ENCODE measurements at places on chromosomes 5 and 9.

DNA sequence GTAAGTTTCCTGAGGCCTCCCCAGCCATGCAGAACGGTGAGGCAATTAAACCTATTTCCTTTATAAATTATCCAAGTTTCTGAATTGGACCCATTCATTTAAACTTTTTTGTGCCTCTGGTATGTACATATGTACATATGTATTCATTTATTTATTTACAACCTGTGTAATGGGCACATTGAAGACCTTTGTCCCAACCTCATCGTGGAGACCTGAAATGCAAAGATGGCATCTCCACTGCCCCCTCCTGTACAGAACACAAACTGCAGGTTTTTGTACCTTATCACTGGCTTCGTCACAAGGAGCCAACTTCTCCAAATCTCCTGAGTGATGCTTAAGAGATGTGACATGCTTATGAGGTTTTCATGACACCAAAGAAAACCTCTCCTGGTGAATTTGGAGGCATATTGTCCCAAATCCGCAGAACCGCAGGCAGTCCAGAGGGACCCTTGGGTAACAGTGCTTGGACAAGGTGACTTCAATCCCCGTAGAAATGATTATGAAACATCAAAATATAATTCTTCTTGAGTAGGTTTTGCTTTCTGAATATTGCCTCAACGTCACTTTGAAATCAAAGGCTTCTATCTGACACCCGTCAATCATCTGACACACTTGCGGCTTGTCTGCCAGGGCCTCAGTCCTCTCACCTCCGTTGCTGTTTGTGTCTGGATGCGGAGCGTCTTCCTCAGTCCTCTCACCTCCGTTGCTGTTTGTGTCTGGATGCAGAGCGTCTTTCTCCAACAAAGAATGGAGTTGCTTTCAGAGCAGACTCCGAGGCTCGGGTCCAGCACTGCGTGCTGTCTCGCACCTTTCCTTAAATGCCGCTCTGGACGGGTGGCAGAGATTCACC is 135.0 kb upstream of the IRX4 start:
- peak; percentile 74 for DNase-seq

GRCh38 chr9:22308177-22308576 is 138.4 kb upstream of the DMRTA1 start:
- no peak for DNase-seq

DNA sequence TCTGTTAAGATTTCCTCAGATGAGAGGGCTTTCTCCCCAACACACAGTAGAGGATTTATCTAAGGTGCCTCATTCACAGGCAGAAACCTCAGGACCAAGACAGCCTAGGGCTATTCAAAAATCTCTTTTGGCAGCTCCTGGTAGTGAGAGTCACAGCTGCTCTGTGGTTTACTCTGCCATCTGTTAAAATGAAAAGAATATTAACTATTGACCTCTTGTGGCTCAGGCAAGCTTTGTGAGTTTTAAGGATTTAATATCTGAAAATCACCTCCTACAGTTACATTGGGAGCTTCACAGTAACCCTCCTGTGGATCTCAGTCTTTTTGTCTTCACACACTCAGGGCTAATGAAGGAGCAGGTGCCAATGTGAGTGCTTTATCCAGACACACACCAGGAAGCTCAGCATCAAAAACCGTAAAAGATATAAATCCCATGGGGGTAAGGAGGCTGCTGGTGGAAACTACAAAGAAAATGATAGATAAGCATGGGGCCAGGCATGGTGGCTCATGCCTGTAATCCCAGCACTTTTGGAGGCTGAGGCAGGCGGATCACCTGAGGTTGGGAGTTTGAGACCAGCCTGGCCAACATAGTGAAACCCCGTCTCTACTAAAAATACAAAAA is 29.7 kb downstream of the PPP1R2B start:
- DNase-seq = no peak

- DNase-seq = no peak
Observed at GRCh38 chr5:168288349-168289245, 2.8 kb upstream of the WWC1 start.

- no peak for DNase-seq
Observed at GRCh38 chr5:179766726-179767455, 26.9 kb upstream of the LTC4S start.

DNA sequence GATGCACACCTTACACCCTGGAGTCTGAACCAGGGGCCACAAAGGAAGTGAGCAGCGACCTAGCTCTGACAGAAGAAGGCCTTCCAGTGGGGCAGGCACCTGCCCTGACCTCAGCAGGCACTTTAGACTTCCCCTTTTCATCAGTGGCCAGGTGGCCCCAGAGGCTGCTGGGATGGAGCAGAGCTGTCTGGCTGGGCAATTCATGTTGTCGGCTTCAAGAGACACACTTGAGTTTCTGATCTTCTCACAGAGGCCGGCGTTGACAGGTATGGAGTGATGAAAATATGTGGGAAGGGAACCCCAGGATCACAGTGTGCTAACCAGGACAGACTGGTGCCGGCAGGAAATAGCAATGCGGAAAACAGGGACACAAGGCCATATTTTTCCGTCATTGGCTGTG is 375.5 kb downstream of the CTNND2 start:
- no peak for DNase-seq

- DNase-seq = no peak
Observed at GRCh38 chr5:31023105-31023504, 170.4 kb upstream of the CDH6 start.

GRCh38 chr9:102354041-102354440 is 615.6 kb upstream of the GRIN3A start:
- DNase-seq = no peak

DNA sequence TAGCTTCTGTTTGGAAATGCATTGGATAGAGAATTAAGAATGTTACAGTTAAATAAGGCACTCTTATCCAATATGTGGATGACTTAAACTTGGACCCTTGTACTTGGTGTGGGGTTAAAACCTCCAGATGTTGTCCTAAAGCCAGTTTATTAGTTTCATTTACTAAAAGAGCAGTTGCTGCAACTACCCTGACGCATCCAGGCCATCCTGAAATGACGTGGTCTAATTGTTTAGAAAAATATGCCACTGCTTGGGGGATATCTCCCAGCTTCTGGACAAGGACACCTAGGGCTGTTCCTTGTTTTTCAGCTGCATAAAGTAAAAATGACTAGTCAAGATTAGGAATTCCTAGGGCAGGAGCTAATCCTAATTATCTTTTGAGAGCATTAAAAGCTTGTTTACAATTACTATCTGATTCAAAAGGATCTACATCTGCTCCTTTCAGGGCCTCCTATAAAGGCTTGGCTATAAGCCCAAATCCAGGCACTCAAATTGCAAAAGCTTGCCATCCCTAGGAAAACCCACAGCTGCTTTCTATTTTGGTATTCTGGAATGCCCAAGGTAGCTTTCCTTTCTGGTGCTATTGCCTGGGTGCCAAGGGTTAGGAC is 45.7 kb upstream of the SLCO4C1 start:
- no peak for DNase-seq

DNA sequence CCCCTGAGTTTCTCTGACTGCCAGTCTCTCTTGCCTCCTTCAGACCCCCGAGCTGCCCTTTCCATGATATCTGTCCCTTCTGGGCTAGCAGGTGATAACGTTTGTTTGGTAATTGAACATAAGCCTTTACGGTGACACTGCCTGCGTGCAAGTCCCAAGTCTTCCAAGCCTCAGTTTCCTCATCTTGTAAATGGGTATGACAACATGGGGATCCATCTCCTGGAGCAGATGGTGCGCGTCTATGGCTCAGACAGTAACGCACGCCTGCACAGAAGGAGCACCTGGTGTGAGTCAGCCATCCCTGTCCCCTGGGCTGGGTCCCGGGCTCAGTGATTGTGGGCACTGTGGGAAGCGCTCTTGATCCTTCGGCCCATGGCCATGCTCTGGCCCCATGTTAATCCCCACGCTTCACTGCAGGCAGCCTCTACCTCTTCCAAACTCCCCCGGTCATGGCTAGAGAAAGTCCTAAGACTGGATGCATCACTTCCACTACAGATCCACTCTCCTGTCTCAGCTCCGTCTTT is 85.8 kb downstream of the DAP start:
- DNase-seq = no peak

GRCh38 chr9:113963696-113964494 is 87.8 kb downstream of the ZNF618 start:
- DNase-seq = no peak

- DNase-seq = no peak
Observed at GRCh38 chr5:9863486-9863885, 233.3 kb upstream of the TAS2R1 start.

DNA sequence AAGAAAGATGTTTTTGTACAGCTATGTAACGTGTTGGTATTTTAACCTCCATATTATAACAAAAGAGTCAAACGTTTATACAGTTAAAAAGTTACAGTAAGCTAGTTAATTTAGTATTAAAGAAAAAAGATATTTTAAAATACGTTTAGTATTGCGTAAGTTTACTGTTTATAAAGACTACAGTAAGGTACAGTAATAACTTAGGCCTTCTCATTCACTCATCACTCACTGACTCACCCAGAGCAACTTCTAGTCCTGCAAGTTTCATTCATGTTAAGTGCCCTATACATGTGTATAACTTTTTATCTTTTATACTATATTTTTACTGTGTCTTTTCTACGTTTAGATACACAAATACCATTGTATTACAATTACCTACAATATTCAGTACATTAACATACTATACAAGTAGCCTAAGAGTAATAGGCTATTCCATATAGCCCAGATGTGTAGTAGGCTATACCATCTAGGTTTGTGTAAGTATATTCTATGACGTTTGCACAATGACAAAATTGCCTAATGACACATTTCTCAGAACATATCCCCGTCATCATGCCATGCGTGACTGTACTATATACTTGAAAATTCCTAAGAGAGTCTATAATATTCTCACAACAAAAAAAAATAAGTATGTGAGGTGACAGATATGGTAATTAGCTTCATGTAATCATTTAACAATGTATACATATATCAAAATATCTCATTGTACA is 33.8 kb downstream of the ERP44 start:
- no peak for DNase-seq

- DNase-seq = no peak
Observed at GRCh38 chr5:107040907-107041306, 629.8 kb downstream of the EFNA5 start.

DNA sequence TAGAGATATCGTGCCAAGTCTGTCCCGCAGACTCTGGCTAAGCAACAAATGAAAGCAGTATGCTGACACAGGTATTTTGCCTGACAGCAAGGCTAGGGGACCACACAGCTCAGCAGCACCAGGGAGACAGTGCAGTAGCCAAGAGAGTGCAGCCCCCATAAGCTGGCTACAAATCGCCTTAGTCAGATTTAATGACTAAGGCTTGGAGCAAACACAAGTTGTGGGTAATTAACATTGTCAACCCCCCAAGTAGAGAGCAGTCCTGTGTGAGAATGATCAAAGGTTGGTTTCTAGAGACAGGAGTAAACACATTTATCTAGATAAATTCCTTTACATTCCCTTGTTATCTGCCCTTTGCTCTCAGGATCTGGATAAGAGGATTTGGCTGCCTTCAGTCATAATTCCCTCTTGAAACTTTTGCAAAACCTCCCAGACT is 1434.5 kb upstream of the CDH6 start:
- peak; percentile 33 for DNase-seq

GRCh38 chr5:108324886-108325285 is 57.0 kb downstream of the FBXL17 start:
- no peak for DNase-seq

GRCh38 chr5:81145329-81145935 is 87.7 kb upstream of the CKMT2 start:
- DNase-seq = no peak

DNA sequence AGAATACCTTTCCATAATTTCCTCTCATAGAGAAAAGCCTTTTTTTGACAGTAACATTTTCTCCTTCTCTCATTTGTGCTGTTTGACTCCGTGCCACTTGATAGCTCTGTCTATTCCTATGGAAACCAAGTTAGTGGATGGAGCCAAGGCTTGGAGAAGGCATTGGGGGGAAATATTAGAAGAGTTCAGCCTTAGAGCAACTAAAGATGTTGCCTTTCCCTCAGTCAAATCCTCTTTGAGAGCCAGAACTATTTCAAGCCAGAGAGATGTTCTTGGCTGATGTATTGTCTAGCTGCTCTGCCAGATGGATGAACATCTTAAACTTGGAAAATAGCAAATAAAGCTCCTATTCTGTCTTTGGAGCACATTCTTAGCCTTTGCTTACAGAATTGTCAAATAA is 112.4 kb downstream of the INVS start:
- no peak for DNase-seq

- no peak for DNase-seq
Observed at GRCh38 chr5:56516035-56516434, 282.9 kb upstream of the ANKRD55 start.

- DNase-seq = no peak
Observed at GRCh38 chr9:107243742-107244141, 39.3 kb upstream of the RAD23B start.

DNA sequence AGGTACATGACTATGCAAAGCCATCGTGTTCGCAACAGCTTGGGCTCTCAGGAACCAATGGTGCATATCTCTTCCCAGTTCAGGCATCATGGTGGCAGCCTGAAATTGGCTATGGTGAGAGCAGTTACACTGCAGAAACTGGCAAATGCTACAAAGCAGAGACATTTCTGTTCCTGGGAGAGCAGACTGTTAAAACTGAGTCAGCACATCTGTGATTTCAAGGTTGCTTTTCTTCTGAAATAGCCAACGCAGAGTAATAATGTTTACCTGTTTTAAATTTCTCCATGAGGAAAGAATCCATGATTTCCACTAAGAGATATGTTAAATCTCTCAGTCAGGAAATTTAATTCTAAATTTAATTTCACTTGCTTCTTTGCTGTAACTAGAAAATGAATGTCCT is 47.8 kb downstream of the C7 start:
- no peak for DNase-seq

GRCh38 chr9:110583237-110583636 is 3.7 kb upstream of the SVEP1 start:
- peak; percentile 22 for DNase-seq

- DNase-seq = no peak
Observed at GRCh38 chr5:117621921-117622320, 1047.3 kb upstream of the SEMA6A start.

DNA sequence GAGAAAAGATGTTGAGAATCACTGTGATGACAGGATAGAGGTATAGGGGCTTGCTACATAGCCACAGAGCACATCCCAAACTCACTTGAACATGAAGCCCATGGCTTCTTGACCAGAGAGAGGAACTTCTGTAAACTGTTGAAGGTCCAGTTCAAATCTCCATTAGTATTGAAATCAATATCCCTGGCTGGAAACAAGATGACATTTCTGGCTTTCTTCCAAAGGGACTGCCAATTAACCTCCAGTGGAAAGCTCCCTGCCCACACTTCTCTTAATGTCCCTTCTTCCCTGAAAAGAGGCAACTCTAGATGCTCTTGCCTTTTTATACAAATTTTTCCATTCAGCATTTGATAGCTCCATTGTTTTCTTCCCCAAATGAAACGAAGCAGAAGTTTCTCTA is 612.1 kb downstream of the EBF1 start:
- DNase-seq = no peak

Measured in SK-MEL-5 (cell line).